ENCODE measurements at places on chromosomes 3 and 15.

GRCh38 chr15:77647961-77648360, 15.2 kb upstream of the LINGO1 start:
- no peak for DNase-seq

DNA sequence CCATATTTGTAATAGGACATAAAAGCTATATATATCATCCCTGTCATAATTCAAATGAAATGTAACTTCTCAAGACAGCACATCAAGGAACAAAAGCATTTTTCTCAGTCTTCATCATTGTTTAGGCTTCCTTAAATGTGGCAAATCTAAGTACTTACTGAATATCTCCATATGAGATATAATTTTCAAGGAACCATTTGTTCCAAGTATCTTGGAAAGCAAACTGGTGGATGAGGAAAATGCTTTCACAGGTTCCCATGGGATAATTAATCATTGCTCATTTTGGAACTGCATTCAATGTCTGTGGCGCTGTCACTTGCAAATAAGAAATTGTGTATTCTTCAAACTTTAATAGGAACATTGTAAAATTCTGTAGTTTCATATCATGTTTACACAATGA, 52.6 kb upstream of the ZNF385D start:
- DNase-seq = no peak

GRCh38 chr15:77870195-77871065, 207.1 kb downstream of the TBC1D2B start:
- peak; percentile 37 for DNase-seq

- no peak for DNase-seq
These were observed 443.1 kb downstream of the MFSD1 start for GRCh38 chr3:159244933-159245332.

DNA sequence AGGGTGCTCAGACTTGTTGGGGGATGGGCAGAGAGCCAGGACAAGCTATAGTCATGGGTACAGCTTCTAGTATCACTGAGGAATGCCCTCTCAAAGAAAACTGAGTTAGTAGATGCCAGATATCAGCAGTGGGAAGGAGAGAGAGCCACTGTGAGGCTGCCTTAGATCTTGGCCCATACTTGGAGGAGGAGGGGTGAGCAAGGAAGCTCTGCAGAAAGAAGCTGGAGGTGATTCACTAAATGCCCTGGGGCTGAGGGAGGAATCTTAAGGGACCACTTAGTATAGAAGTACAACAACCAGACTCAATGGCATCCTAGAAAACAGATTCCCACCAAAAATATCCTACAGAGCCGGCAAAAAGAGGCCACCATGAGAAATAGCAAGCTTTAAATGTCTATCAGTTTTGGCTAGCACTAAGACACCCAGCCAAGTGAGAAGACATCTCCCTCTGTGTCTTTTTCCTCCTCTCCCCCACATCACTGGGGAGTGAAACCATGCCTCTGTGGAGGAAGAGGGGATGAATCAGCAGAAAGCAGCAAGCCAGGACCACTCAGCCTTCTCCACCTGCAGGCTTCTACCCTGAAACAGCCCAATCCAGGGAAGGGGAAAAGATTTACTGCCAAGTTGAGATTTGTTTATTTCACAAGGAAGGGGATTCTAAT, 282.5 kb upstream of the STT3B start:
- no peak for DNase-seq

GRCh38 chr3:195441476-195441991, 1.3 kb downstream of the ACAP2 start:
- DNase-seq = peak; percentile 19

DNA sequence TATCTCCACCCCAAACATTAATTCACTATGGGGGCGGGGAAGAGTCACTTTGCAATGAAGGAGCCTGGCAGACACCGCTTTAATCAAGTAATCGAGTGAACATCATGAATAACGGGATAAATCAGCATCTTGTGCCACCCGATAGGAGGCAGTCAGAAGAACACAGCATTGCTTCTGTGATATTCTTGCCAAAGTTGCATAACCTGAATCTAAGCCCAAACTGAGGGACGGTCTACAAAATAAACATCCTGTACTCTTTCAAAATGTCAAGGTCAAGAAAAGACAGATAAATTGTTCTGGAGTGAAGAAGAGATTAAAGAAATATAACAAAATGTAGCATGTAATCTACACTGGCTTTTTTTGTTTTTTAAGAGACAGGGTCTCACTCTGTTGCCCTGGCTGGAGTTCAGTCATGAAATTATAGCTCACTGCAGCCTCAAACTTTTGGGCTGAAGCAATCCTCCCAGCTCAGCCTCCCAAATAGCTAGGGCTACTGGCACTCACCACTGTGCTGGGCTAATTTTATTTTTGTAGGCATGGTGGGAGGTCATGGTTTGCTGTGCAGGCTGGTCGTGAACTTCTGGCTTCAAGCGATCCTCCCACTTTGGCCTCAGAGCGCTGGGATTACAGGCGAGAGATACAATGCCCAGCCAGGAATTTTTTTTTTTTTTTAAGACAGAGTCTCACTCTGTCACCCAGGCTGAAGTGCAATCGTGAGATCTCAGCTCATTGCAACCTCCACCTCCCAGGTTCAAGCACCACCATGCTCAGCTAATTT, 20.1 kb upstream of the VWA5B2 start:
- no peak for DNase-seq

DNA sequence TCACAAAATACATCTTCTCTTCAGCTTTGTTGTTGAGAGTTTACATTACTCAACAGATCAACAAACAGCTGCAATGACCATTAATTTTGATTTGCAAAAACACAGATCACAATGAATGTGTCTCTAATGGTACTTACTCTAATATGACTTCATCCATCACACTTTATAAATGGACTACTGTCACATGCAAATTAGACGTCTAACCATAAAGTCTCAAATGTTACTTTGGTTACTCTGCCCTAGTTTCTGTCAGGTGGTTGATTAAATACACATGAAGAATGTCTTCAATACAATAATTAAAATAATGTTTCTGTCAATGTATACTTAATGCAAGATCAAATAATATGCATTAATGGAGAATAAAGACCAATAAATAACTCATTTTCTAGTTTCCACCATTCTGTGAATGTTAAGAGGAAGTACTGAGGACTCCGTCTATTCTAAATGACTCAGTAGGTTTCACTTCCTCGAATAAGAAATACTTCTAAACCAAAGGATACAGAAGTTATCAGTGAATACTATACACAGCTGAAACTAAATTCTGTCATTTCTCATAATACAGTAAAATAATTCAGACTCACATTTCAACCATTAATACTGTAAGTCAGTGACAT, 145.8 kb downstream of the CBLB start:
- DNase-seq = peak; percentile 12

DNA sequence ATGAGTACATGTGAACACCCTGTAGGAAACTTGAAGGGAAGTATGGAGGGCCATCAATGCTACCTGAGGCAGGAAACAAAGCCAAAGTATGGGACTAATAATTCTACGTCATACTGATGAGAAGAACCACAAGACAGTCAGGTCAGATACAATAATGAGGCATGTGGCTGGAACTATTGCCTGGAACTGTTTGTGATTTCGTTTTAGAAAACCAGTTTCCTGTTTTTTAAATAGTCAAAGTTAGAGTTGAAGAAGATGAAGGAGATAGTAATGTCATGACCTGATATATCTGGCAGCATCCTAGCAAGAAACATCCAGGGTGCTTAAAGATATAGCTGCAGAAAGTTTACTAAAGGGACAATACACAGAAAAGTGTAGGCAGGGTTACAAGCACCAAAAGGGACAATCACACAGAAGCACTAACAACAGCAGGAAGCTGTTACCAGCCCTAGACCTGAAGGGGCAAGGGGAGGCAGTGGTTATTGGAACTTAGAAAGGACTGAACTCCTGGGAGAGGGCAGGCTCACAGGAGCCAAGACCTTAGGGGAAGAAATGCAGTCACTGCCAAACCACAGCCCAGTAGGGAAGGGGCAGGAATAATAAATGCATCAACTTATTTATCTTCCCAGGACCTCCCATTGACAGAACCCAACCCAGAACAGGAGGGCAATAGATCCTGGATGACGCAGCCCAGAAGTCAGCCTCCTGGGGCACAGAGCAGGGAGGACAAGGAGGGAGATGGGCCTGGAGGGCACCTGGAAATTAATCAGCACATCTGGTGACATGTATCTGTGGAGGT, 302.1 kb upstream of the STT3B start:
- no peak for DNase-seq

DNA sequence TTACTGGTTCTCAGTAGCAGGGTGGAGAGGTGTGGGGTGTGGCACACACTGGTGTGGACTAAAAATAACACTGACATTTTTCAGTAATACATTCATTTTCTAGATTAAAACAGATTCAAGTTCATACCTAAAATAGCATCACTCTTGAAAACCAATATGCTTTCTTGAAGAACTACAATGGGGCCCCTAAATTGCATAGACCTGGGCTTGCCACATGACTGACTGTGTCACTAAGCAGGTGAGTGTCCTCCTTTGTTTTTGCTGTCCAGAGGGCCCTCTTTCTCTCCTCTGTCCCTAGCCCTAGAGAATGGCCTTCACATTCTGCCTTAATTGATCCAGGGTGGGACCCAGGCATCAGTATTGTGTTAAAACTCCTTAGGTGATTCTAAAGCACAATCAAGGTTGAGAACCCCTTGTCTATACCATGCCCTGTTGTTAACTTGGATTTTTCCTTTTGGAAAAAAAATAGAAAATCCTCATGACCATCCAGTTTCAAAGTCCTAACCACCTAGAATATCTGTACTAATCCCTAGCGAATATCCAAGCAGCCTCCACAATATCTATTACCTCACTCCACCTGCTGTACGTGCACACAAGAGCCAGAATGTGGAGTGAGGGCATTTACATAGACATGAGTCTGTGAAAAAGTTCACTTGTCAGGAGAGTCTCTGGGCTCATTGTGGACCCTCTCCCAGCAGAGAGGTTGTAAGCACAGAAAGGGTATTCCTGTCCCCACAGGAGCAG, 18.7 kb upstream of the TMEM41A start:
- no peak for DNase-seq

Data from NCI-H774 (cell line).